ENCODE measurements at places on chromosomes 1 and 21.

DNA sequence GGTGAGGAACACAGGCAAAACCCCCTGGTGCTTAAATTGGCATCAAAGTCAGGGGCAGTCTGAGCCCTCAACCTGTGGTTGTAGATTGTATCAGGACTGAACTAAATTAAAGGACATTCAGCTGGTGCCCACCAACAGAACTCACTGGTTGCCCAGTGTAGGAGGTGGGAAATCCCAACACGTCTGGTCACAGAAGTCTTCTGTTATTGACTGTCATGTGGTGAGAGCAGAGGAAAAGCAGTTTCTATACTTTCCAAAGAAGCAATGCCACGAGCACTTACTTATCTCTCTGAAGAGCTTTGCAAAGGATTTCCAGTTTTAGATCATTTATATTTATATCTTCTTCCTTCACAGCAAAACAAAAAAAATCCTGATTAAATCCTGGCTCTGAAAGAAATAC lies 15.0 kb upstream of the ACTA1 start:
- peaks cover 45% of the 10 kb centered on the region for H3K36me3 ChIP-seq
- DNase-seq, result no peak
- H3K27ac ChIP-seq, result no peak overlapping the region
- H3K4me1 ChIP-seq, result no peaks in the 10 kb centered on the region

- H3K4me1 ChIP-seq, result peaks cover 2% of the 10 kb centered on the region
- no peaks in the 10 kb centered on the region for H3K27me3 ChIP-seq
- H3K4me3 ChIP-seq, result no peak overlapping the region
- DNase-seq, result no peak
These were observed 26.7 kb upstream of the MYOCOS start for GRCh38 chr1:171595324-171595723.

- no peaks in the 10 kb centered on the region for H3K36me3 ChIP-seq
- H3K27me3 ChIP-seq, result peaks cover 3% of the 10 kb centered on the region
- no peak overlapping the region for H3K4me3 ChIP-seq
- no peak overlapping the region for H3K27ac ChIP-seq
- DNase-seq, result no peak
These were observed 90.0 kb downstream of the GRIK1 start for GRCh38 chr21:29849735-29850176.

DNA sequence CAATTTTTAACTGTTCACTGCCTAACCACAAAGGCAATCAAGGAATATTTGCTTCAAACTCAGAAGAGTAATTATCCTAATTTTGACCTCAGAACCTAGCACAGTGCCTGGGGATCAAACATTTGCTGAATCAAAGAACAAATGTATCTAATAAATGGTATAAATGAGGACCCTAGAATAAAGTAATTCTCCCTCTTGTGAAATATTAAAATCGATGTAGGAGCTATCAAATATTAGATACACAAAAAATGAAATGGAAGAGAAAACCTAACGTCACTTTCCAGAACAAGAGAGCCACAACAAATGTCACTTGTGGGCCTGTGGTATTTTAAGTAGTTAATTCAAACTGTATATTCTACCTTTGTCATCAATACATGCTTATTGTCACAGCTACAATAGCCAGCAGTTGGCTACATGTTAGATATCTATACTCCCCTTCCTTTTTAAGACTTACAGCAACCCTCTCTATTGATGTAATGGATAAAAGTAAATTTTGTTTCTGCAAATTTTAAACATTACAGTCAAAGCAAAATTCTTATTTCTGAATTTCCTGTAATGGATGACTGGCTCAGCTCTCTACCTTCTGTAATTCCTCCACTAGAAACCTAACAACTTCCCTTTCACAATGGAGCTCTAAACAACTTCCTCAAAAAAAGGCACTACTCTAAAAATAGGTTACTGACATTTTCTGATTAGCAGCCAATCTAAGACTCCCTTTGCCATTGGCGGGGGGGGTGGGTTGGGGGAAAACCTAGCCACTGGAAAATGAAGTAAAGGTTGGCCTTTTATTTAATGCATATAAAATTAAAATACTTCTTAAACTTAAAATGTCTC lies 37.6 kb downstream of the PUM1 start:
- DNase-seq, result no peak
- no peak overlapping the region for H3K27ac ChIP-seq
- H3K4me1 ChIP-seq, result peaks cover 52% of the 10 kb centered on the region
- peaks cover 18% of the 10 kb centered on the region for H3K36me3 ChIP-seq
- no peak overlapping the region for H3K4me3 ChIP-seq

GRCh38 chr1:237894131-237894530 lies 3.4 kb upstream of the ZP4 start:
- no peak for DNase-seq
- no peaks in the 10 kb centered on the region for H3K27me3 ChIP-seq
- no peaks in the 10 kb centered on the region for H3K4me1 ChIP-seq
- no peaks in the 10 kb centered on the region for H3K36me3 ChIP-seq

GRCh38 chr1:226722240-226722900 lies 16.7 kb downstream of the ITPKB start:
- H3K36me3 ChIP-seq, result peaks cover 4% of the 10 kb centered on the region
- H3K27ac ChIP-seq, result no peak overlapping the region
- no peak for DNase-seq
- H3K4me1 ChIP-seq, result peaks cover 52% of the 10 kb centered on the region
- H3K4me3 ChIP-seq, result no peak overlapping the region

DNA sequence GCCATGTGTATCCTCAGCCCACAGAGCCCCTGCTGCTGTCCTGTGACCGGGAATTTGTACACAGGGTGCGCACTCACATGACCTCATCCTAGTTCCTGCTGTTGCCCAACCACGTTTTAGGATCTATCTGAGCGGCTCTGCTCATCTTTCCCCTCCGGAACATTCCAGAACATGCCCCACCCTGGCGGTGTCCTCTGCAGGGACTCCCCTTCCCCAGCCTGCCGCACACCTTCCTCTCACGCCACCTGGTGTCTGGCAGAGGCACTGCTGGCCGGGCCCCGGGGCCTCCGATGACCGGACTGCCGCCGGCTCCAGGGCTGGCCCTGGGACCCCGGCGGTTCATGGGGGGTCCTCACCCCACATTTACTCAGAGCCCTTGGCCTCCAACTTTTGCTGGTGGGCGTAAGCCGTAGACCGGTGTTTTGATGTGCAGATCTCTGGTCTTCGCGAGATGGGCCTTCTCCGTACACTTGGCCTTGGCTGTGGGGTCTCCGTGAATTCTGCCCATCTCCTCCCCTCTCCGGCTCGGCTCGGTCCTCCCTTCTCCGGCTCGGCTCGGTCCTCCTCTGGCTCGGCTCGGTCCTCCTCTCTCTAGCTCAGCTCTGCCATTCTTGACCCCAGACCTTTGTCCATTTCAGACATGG lies 29.5 kb downstream of the ARHGEF16 start:
- H3K4me1 ChIP-seq, result peaks cover 5% of the 10 kb centered on the region
- no peak overlapping the region for H3K27ac ChIP-seq
- no peak overlapping the region for H3K4me3 ChIP-seq
- no peak for DNase-seq
- no peaks in the 10 kb centered on the region for H3K27me3 ChIP-seq

DNA sequence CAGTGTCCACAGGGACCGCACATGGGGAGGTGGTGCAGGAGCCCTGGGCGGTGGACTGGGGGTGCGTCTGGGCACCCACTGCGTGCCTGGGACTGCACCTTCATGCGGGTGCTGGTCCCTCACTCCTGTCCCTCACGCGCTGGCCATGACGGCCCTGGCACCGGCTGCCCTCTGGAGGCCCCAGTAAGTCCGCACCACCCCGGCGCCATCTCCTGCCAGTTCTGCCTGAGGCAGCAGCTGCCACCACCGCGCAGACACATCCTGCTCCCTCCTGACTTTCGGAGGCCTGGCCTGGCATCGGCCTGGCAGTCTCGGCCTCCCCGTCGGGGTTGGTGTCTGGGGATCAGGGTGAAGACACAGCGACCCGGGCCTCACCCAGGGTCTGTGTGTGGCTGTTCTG lies 64.8 kb downstream of the MORN1 start:
- no peaks in the 10 kb centered on the region for H3K36me3 ChIP-seq
- H3K27ac ChIP-seq, result no peak overlapping the region
- H3K27me3 ChIP-seq, result peaks cover 3% of the 10 kb centered on the region
- H3K4me1 ChIP-seq, result peaks cover 14% of the 10 kb centered on the region

GRCh38 chr1:18233176-18233864 lies 125.7 kb downstream of the IGSF21 start:
- H3K27ac ChIP-seq, result no peak overlapping the region
- no peaks in the 10 kb centered on the region for H3K36me3 ChIP-seq
- H3K4me1 ChIP-seq, result no peaks in the 10 kb centered on the region
- no peak overlapping the region for H3K4me3 ChIP-seq
- DNase-seq, result no peak
- H3K27me3 ChIP-seq, result no peaks in the 10 kb centered on the region

GRCh38 chr1:212315907-212316306 lies 30.7 kb downstream of the PPP2R5A start:
- peaks cover 32% of the 10 kb centered on the region for H3K4me1 ChIP-seq
- DNase-seq, result no peak
- no peaks in the 10 kb centered on the region for H3K27me3 ChIP-seq
- H3K36me3 ChIP-seq, result no peaks in the 10 kb centered on the region

- peak overlapping the region; percentile 96 for H3K4me3 ChIP-seq
- peaks cover 22% of the 10 kb centered on the region for H3K36me3 ChIP-seq
- peaks cover 41% of the 10 kb centered on the region for H3K4me1 ChIP-seq
These were observed 637 bp downstream of the LYPLA2 start for GRCh38 chr1:23791516-23792047.

DNA sequence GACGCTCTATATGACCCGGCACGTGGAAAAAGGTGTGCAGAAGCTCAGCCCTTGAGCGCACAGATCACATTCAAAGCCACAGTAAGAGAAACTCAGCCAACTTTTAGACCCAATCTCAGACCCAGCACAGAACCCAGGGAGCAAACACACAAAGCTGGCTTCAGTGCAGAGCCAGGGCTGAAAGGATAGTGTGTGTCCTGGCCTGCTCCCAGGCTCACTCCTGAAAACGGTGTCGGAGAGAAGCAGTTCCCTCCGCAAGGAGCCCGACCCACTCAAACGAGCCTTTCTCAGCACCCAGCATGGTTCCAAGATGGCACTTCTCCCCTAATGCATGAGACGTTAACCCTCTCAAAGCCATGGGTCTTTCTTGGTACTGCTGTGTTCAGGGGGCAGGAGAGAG lies 39.6 kb downstream of the CASZ1 start:
- no peak overlapping the region for H3K27ac ChIP-seq
- no peak overlapping the region for H3K4me3 ChIP-seq
- no peak for DNase-seq
- H3K36me3 ChIP-seq, result no peaks in the 10 kb centered on the region
- H3K27me3 ChIP-seq, result no peaks in the 10 kb centered on the region
